ENCODE measurements at places on chromosomes 12 and 14.

GRCh38 chr14:98477935-98478334 lies 794.1 kb downstream of the BCL11B start:
- DNase-seq = no peak

GRCh38 chr14:21308479-21309237 lies 28.8 kb downstream of the RPGRIP1 start:
- DNase-seq = peak; percentile 42

- DNase-seq = no peak
Measured at GRCh38 chr14:71248194-71248593, 340.9 kb downstream of the PCNX1 start.

- no peak for DNase-seq
Measured at GRCh38 chr12:93201990-93202389, 175.7 kb upstream of the NUDT4 start.

DNA sequence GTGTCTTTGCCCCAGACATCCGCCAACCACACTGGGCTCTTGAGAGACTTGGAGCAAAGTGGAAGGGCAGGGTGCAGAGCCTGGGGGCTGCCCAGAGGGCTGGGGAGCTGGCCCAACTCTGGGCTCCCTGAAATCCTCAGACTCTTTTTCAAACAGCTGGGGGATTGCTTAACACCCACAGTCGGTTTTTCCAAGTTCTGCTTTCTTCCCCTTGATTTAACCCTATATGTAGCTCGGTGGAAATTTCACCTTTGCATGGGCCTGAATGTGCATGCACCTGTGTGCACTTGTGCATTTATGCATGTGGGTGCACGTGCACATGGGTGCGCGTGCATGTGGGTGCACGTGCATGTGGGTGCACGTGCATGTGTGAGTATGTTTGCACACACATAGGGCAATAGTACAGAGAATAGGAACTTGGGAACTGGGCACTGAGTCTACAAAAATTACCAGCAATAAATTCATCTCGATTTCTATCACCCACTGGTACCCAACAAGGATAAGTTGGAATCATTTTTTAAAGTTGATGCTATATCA lies 52.3 kb upstream of the RFLNA start:
- no peak for DNase-seq

GRCh38 chr12:100661300-100661951 lies 87.9 kb downstream of the GAS2L3 start:
- no peak for DNase-seq

DNA sequence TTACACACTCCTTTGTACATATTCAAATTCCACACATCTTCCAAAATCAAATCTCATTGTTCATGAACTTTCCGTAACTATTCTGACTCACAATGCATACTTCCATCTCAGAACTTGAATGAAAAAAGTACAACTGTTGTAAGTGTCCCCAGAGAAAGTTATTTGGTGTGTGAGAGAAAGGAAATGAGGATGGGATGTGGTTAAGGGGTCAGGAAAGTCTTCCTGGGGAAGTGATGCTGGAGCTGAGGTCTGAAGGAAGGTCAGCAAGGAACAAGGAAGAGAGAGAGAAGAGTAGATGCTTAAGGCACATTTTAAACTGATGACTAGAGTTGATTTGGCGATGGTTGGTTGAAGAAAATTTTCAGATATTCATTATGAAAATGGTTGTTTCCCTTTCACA lies 340.0 kb upstream of the STXBP6 start:
- no peak for DNase-seq

DNA sequence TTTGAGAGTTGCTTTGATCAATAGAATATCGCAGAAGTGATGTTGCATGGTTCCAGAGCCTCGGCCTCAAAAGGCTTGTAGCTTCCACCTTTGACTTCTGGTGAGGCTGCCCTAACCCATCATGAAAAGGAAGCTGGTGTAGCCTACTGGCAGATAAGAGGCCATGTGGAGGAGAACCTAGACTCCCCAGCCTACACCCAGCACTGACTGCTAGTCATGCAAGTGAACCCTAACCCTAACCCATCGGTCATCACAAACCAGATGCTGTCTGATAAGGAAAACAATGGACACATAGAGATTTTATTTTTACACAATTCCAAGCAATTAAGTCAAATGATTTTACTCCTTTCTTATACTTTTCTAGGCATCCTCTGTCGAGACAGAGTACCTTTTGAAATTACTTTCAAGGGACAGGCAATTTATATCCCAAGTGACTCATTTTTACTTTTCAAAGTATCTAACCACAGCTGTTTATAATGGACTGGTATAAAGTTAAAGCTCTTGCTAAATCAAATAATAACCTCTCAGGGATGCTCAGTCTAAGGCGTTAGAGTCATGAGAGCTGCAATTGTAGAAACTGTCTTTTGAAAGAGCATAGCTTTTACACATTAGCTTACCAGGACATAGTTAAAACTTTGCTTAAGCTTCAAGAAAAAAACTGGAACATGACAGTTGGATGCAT lies 17.6 kb downstream of the PTPRB start:
- DNase-seq = no peak

- no peak for DNase-seq
Measured at GRCh38 chr12:84502907-84503787, 409.5 kb downstream of the SLC6A15 start.

DNA sequence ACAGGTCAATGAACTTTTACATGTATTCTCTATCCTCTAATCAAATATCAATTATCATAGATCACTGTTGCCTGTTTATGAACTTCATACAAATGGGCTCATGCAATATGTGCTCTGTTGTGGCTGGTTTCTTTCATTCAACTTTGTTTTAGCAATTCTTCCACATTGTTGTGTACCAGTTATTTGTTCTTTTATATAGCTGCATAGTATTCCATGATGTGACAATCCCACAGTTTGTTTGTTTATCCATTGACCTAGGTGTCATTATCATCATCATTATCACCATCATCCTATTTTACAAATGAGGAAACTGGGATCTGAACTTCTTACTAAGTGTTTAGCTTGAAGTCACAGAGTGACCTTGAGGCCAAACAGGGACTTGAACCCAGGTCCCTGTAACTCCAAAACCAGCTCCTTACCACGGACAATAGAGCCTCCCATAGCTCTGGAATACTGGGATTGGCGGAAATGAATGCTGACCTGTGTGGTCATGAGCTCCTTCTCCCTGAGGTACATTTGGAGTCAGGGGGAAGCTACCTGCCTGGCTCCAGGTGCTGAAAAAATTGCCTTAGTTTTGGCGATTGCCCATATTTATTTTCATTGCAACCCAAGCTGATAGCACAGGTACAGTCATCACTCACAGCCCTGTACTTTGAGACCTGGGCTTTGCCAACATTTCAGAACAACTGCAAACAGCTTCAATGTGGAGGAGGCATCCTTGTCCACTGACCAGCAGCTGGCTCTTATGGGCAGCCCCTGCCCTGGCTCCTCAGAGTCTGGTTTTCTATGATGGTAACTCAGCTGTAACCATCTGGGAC lies 9.2 kb downstream of the ZFP36L1 start:
- DNase-seq = no peak

DNA sequence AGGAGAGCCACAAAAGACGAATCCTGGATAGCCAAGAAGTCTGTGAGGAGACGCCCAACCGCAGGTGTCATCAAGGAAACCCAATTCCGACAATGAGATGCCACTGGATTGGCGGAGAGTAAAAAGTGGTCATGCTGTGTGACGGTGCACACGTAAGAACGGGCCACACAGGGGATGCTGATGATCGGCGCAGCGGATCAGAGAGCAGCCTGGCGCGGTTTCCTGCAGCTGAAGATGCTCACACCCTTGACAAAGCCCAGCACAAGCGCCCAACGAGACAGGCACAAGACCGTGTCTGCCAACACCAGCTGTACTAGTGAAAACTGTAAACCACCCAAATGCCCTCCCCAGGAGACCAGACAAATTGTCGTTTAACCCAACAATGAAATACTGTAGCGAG lies 55.8 kb downstream of the CCDC85C start:
- DNase-seq = no peak

- peak; percentile 83 for DNase-seq
Measured at GRCh38 chr12:56634837-56635791, 5.0 kb upstream of the BAZ2A start.

GRCh38 chr12:40552868-40553267 lies 139.4 kb upstream of the CNTN1 start:
- DNase-seq = no peak

GRCh38 chr14:92240658-92241057 lies 82.3 kb upstream of the SLC24A4 start:
- DNase-seq = no peak

GRCh38 chr14:24597403-24597802 lies 12.1 kb downstream of the GZMH start:
- no peak for DNase-seq

GRCh38 chr12:20376984-20377383 lies 8.6 kb downstream of the PDE3A start:
- DNase-seq = peak; percentile 12

DNA sequence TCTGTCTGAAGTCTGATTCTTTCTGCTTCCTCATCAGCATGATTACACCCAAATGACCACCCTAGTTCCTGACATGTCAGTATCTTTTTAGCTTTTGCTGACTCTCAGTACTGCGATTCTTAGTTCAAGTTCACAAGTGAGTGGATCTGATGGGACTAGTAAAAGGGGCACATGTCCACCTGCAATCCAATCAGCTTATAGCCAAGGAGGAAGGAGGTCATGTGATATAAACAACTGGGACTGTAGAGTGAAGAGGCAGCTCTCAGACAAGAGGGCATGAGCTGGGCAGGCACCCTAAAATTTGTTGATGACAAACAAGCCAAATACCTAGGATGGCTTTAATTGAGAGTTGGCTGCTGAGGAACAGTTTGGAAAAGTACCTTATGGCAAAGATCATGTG lies 68.1 kb upstream of the OTOGL start:
- DNase-seq = no peak

DNA sequence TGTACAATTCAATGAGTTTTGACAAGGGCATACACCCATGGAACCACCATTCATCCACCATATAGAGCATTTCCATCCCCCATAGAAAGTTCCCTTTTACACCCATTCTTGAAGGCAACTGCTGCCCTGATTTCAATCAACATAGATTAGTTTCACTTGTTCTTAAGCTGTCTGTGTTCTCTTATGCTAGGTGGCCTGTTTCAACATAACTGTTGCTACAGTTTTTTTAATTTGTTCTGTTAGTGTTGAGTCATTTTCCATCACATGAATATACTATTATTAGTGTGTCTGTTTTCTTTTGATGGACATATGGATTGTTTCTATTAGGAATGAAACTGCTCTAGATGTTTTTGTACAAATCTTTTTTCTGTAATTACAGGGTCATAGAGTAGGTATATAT lies 123.4 kb downstream of the PTPRQ start:
- no peak for DNase-seq

DNA sequence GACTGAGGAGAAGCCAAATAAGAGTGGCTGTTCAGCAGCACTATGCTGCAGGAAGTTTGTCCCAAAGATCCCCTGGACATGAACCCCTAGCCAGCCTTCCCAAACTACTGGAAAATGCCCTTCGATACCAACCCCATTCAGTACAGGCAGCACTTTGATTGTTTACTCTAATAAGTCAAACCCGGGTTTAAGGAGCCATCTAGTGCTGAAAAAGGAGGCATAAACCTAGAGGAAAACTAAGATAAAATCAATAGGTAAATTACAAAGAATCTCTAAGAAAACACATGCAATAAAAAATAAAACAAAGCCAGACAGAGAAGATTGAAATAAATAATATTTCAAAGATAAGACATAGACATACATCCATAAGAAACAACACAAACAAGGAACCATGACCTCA lies 771.6 kb downstream of the RPS29 start:
- no peak for DNase-seq

GRCh38 chr12:6688543-6688998 lies 604 bp downstream of the ZNF384 start:
- DNase-seq = peak; percentile 83

GRCh38 chr12:128792398-128792797 lies 31.4 kb downstream of the SLC15A4 start:
- no peak for DNase-seq

Data from left lung (tissue), 14 donors.